ENCODE measurements at places on chromosomes 2 and 18. TPM values are rescaled to one million over a fixed set of nuclear protein-coding genes. Genes with fewer than 3 reads are reported as not detected.

Gene NFU1
- total RNA-seq: 45.1 TPM

GRCh38 chr2:30798536-30798991 is 8.7 kb downstream of the CAPN13 start:
- DNase-seq: peak; percentile 37

DNA sequence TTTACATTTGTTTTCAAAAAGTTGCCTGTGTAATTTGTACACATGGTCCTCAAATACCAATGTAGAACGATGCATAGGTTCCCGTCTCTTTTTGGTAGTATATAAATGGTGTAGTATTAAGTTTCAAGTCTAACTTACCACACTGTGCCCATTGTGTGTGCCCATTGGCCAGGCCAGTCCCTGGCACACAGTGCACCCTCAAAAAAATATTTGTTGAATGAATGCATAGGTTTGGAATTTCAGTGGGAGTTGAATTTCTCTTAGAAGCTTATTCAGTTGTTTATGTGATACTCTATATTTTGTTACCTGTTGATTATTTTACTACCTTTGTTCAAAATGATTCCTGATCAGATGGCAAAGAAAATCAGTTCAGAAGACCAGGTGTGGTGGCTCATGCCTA is 30.1 kb downstream of the IDH1 start:
- no peak for DNase-seq

Gene HOXD10
- 0.62 TPM for total RNA-seq

Gene CACNB4
- total RNA-seq: 13.7 TPM

DNA sequence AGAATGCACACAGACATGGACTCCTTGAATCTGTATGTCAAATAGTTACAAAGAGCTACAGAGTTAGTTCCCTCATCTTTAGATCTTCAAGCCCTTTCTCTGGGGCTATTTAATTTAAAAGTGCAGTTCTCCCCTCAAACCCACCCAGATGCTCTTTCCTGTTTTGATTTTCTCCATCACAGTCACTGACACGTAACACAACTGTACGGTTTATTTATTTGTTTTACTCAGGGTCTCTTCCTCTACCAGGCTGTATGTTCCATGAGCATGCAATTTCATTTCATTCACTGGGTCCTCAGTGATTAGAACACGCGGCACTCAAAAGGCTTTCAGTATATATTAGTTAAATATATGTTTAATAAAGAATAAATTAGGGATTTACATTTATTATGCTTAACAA is 94.7 kb downstream of the DOCK10 start:
- no peak for DNase-seq

- DNase-seq: no peak
Measured at GRCh38 chr2:201255408-201256033, 4.8 kb upstream of the CASP8 start.

- DNase-seq: no peak
Measured at GRCh38 chr2:47206181-47206580, 51.1 kb upstream of the STPG4 start.

GRCh38 chr2:141611-142010 is 95.3 kb upstream of the FAM110C start:
- DNase-seq: no peak

Gene REEP1
- total RNA-seq: 29.3 TPM

DNA sequence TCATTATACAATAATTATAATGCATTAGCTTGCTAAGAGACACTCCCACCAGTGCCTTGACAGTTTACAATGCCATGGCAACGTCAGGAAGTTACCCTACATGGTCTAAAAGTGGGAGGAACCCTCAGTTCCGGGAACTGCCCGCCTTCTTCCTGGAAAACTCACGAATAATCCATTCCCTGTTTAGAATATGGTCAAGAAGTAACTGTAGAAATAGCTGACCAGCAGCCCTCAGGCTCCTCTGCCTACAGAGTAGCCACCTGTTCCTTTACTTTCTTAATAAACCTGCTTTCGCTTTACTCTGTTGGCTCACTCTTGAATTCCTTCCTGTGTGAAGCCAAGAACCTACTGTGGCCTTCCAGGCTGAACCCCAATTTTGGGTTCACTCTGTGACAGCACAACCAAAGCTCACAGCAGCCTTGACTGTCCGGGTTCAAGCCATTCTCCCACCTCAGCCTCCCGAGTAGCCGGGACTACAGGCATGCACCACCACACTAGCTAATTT is 20.0 kb upstream of the PTPN2 start:
- peak; percentile 45 for DNase-seq

DNA sequence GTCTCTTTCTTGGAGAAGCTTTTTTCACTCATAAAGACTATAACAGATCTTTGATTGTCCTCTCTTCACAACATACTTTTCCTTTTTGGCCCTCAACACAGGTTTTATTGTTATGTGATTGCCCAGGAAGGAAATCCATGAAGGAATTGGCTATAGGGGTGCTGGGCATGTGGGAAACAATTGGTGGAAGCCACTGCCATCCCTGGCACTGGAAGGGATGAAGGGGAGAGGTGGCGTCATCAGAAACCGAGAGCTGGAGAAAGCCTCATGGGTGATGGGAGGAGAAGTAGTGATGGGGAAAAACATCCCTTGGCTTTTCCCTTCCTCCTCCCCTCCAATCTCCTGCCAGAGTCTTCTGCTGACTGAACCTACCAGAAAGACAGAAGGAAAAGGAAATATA is 106.2 kb downstream of the SPOPL start:
- no peak for DNase-seq

Gene LCT
- not detected for total RNA-seq

- DNase-seq: no peak
Measured at GRCh38 chr18:24048261-24048660, 33.7 kb downstream of the TTC39C start.

Gene RFX8
- total RNA-seq: 0.51 TPM

DNA sequence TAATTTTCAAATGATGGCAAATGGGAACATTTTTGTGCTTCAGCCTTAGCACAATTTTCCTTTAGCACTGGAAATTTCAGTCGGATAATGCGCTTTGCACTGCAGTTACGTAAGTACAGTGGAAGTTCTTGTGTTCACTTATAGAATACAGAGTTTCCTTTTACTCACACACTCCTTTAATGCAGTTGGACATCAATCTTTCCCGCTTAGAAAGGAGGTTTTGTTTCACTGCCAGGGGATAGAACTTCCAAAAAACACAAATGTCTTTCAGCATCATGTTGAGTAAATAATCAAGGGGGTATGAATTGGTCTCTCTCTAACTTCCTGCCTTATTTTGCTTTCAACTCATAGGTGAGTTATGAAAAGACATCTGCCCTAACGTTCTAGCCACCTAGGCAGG is 63.2 kb downstream of the TGFA start:
- DNase-seq: peak; percentile 48

Gene TNFRSF11A
- 4.8 TPM for total RNA-seq

- no peak for DNase-seq
Measured at GRCh38 chr2:85713836-85714235, 19.7 kb downstream of the GNLY start.

DNA sequence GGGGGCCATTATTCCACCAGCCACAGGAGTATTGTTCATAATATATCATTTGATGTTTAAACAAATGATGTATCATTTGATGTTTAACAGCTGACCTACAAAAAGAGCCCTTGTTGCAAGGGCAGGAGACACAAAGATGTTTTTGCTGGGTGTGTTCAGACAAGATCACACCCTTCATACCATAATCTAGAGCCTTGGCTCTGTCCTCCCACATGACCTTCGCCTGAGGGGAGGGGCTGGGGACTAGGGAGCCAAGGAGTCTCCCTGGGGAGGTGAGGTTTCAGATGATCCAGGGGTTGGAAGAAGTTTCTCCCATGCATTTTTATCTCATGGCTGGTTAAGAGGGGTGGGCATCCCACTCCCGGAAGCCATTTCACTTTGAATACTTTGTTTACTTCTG is 33.5 kb downstream of the CDC42EP3 start:
- DNase-seq: no peak
